ENCODE measurements at places on chromosomes 2 and 18.

GRCh38 chr2:65383541-65384488, 48.6 kb downstream of the SPRED2 start:
- DNase-seq, result no peak

DNA sequence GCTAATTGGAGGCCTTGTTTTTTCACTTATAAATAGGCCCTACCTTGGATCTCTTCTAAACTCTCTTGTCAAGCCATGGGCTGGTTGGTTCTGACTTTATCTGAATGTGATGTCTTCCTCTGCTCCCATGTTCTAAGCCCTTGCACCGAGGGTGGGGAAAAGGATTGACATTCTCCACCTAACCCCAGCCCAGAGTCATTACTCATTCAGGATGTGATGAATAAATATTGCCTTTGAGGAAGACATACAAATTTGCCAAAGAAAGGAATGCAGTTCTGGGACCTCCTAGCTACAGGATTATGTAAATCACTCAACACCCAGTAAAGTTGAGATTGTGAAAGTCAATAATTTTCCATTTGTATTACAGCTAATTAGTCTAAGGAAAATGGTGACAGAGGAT, 142.1 kb upstream of the LYPD6 start:
- no peak for DNase-seq

GRCh38 chr2:587087-587960, 89.9 kb downstream of the TMEM18 start:
- no peak for DNase-seq

DNA sequence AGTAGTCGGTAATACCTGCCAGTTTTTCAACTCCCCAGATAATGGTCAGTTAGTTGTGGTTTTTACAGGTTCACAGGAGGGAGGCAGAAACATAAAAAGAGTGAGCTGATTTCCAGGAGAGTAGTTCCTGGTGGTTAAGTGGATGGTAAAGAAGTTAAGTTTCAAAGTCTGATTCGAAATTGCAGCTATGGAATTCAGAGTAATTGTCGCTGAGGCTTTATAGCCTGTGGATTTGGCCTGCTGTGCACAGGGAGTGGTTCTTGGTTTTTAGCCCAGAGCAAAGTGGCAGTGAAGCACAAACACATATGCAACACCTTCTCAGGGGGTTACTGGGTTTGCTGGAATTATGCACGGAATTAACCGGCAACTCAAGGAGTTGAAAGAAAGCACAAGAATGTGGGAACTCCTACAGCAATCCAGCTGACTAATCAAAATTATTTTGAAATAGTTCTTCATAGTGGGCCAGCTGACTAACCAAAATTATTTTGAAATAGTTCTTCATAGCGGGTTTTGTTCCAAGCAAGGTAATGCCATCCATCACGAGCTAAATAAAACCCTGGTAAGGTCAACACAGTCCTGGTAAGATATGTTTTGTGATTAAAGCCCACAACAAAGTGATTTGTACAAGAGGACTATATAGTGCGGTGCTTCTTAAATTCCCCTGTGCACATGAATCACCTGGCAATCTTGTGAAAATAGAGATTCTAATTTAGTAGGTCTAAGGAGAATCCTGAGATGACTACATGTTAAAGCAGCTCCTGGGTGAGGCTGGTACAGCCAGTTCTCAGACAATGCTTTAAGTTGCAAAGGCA, 94.4 kb downstream of the SGPP2 start:
- DNase-seq, result peak; percentile 16

DNA sequence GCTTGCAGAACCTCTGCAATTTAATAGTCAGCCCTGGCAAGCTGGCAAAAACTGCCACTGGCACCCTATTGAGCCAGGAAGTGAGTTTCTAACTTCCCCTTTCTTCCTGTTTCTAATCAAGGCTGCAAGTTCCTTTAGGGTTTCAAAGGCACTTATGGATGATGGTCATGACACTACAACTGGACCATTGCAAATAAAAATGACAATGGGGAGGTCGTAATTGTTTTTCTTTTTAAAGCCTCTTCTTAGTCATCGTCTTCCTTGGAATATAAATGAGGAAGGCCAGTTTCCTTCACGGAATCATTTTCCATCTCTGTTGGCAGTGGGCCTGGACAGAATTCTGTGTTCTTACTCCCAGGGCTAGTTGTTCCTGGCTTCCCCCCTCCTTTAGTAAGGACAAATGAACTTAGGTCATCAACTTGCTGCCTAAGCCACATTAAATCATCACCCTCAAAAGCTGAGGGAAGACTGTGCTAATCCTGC, 35.8 kb downstream of the SH3RF3 start:
- peak; percentile 42 for DNase-seq

GRCh38 chr18:55821219-55821618, 233.2 kb upstream of the TCF4 start:
- DNase-seq, result peak; percentile 5

GRCh38 chr2:85737481-85737880, 16.3 kb upstream of the ATOH8 start:
- DNase-seq, result peak; percentile 65

All from fibroblast of skin of left quadriceps (primary cell).